NB4 (cell line): ENCODE measurements at places on chromosomes 13 and 19.

DNA sequence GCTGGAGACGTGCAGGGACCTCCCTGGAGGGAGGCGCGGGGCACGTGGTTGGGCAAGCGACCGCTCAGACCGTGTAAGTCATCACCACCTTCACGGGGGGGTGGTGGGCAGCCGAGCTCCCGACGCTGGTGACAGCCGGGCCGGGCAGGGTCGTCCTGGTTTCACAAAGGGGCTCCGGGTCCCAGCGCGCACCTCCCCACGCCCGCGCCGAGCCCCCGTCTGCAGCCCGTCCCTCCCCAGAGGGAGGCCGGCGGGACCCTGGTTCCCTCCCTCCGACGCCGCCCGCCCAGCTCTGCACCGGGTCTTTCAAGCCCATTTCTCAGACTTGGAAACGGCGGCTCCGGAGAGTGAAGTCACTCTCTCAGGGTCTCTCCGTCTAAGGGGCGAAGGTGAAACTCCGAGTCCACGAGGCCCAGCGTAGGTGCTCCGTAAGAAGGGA is 729 bp upstream of the ARID3A start:
- DNase-seq, result peak; percentile 78

- DNase-seq, result no peak
These were observed 1.9 kb upstream of the CRX start for GRCh38 chr19:47819858-47820257.

GRCh38 chr13:102856557-102856956 is 10.7 kb downstream of the ERCC5 start:
- no peak for DNase-seq

- no peak for DNase-seq
These were observed 1528.0 kb downstream of the SLITRK5 start for GRCh38 chr13:89199138-89199537.

- DNase-seq, result no peak
These were observed 191.9 kb upstream of the UBL3 start for GRCh38 chr13:30042272-30042671.

DNA sequence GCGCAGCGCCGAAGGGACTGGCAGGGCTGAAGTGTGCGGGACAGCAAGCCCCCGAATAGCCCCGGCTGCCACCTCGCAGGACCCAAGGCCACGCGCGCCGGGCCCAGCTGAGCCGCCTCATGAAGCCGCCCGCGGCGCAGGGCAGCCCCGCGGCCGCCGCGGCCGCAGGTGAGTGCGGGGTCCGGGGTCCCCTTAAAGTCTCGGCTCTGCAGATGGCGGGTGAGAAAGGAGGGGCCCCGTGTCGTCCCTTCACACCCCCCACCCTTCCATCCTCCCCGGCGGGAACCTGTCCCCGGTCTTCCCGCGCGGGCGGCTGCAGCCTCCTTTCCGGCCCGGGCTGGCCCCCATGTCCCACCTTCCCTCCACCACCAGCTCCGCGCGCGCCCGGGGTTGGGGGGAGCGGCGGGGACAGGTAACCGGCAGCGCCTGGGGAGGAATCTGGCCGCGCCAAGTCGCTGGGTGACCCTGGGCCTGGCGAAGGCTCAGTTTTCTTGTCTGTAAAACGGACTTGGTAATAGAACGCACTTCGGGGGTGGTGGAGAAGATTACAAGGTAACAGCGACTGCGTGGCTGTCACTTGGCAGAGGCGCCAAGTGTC is 338 bp downstream of the RGCC start:
- peak; percentile 39 for DNase-seq

DNA sequence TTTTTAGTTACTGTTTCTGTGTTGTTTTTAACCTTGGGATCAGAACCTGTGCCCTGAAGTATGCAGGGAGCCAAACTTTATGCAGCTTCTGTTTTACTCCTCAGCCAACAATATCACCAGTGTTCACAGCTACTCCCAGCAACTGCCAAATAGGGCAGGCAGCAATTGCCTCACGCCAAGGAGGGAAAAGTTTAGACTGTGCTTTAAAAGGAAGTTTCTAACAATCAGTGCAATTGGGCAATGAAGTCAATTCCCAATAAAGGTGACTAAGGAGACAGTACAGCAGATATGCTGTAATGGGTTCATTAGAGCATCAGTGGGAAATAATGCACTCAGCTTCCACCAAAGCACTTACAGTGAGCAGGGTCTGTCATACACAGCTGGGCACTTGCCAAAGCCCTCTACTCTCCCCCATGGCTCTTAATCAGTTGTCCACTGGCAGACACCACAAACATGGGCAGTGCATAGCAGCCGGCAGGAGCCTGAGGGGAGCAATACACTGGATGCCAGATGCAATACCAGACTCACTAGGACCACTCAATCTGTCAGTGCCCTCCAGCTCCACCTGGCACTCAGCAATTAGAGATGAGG is 19.3 kb downstream of the ENOX1 start:
- DNase-seq, result no peak

DNA sequence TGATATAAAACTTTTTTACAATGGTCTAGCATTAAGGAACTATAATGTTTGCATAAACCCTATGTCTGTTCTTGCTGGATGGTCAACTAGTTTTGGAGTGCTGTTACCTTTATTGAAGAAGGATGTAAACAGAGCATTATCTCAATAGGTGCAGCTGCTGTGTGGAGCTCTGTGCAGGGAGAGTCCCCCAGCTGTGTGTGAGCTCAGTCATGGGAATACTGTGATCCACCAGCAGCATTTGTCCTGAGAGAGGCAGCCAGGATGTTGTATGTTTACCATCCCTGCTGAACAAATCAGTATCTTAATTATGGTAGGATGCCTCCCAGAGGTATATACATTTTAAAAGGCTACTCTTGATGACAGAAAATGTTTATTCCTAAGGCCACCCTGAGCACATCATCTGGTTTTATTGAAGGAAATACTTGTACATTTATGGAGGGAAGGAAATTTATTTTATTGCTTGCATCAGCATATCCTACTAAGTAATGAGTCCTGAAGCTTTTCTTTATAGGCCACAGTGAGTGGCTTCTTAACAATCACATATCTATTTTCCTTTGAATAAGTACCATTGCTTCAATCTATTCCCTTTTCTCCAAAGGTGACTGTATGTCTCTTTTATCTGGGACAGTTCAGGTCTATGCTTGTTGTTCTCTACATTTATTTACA is 11.7 kb downstream of the RAP2A start:
- no peak for DNase-seq

GRCh38 chr13:30580852-30581502 is 36.7 kb upstream of the USPL1 start:
- DNase-seq, result no peak

- no peak for DNase-seq
These were observed 7.4 kb upstream of the USPL1 start for GRCh38 chr13:30610311-30610710.
